Suprapubic skin (tissue), 4 donors: ENCODE measurements at places on chromosomes 1 and 21. TPM values are rescaled to one million over a fixed set of nuclear protein-coding genes. Genes with fewer than 3 reads are reported as not detected.

GRIK1 gene
- total RNA-seq, result 0.34 TPM

DNA sequence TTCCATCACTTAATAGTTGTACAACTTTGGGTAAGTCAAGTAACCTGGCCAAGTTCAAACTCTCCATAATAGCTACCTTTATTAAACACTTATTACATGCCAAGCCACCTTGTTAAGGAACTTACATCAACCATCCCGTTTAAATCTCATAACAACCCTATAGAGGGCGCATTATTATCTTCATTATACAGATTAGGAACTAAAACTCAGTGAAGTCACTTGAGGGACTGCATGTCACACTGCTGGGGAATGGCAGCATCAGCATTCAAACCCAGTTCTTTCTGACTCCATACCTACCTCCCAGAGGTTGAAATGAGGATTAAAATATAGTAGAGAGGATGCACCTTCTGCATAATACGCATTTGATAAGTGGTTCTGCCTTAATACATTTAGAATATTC, 47.1 kb upstream of the PLA2G2C start:
- peaks cover 69% of the 10 kb centered on the region for H3K27me3 ChIP-seq
- H3K4me3 ChIP-seq, result no peak overlapping the region
- H3K27ac ChIP-seq, result no peak overlapping the region

RIMKLA gene
- total RNA-seq, result 0.93 TPM

DNA sequence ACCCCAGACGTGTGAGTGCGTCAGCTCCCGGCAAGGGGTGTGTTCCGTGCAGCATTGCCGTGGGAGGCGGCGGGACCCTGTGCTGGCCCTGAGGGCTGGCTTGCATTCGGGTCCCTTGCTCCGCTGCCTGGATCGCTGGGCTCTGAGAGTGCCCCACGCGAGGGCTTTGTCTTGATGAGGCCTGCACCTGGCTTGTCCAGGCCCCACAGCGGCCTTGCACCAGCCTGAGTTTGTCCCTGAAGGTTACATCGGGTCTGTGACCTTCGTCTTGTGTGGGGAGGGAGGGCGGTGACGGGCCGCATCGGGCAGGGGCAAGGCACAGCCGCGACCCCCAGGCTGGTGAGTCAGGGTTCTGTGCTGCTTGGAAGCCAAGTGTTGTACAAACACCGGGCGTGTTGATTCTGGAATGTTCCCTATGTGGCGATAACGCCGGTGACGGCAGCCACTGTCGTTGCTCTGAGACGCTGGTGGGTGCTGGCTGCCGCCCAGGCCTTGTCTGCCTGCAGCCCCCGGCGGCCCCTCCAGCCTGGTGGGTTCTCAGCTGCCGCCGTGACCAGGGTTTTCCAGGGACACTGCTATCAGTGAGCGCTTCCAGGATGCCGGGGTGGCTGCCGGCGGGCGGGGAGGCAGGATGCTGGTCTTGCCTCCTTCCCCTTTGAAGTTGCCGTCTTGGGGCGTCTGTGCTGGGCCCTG, 42.9 kb downstream of the SLX9 start:
- DNase-seq, result peak; percentile 49
- no peak overlapping the region for H3K4me3 ChIP-seq
- H3K27ac ChIP-seq, result no peak overlapping the region
- peaks cover 4% of the 10 kb centered on the region for H3K4me1 ChIP-seq
- H3K36me3 ChIP-seq, result peaks cover 3% of the 10 kb centered on the region

GRCh38 chr1:46768445-46768844, 30.4 kb upstream of the CYP4B1 start:
- DNase-seq, result no peak
- no peak overlapping the region for H3K27ac ChIP-seq
- H3K36me3 ChIP-seq, result peaks cover 3% of the 10 kb centered on the region
- peaks cover 5% of the 10 kb centered on the region for H3K4me1 ChIP-seq
- H3K4me3 ChIP-seq, result no peak overlapping the region
- H3K27me3 ChIP-seq, result no peaks in the 10 kb centered on the region

DNA sequence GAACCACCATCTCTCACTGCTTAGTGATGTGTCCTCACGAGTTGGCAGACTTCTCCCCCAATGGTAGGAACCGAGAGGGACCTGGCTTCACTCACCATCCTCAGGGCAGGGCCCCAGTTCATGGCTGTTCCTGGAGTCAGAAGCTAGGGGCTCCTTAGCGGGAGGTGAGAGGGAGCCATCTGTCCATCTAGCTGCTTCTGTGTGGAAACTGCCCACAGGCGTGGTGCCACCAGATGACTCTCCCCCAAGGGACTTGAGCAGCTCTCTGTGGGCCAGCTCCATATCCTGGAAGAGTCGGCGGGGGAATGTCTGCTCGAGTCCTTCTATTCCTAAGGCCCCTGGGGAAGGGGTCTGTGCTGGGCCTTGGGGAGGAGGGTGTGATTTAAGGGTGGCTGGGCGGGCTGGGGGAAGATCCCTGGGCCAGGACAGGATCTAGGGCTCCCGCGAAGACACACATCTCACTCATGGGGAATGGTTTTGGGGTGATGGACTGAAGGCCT, 16.3 kb downstream of the LRRC71 start:
- no peaks in the 10 kb centered on the region for H3K27me3 ChIP-seq
- no peaks in the 10 kb centered on the region for H3K4me1 ChIP-seq
- H3K27ac ChIP-seq, result no peak overlapping the region
- DNase-seq, result no peak
- peaks cover 66% of the 10 kb centered on the region for H3K36me3 ChIP-seq
